ENCODE measurements at places on chromosomes 12 and 14.

GRCh38 chr14:75205591-75205990 is 29.2 kb upstream of the TMED10 start:
- DNase-seq = peak; percentile 30

- DNase-seq = no peak
These were observed 387.0 kb upstream of the GARIN6 start for GRCh38 chr12:99260456-99260996.

- DNase-seq = peak; percentile 65
These were observed 12.0 kb upstream of the BLTP3B start for GRCh38 chr12:100154474-100155247.

DNA sequence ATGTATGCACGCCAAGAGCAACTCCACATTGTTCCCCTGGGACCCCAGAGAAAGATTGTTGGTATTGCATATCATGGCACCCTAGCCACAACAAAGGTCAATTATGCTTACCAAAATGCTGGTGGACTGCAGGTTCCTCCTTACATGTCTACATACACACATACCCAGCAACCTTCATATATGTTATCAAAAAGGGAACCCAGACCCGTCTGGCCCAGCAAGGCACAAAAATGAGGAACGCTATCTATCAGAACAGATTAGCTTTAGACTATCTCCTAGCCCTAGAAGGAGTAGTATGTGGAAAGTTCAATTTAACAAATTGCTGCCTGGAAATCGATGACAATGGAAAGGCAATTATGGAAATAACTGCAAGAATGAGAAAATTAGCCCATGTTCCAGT is 61.5 kb downstream of the DHRS2 start:
- DNase-seq = no peak

GRCh38 chr12:7134396-7135166 is 4.4 kb downstream of the CLSTN3 start:
- DNase-seq = no peak

GRCh38 chr12:50507930-50508329 is 3.1 kb downstream of the DIP2B start:
- DNase-seq = no peak

GRCh38 chr12:10307630-10308029 is at the start of gene KLRD1:
Gene KLRD1, plus strand, starts transcription at chr12:10307870. Its CDS starts 208 bp downstream, at chr12:10308078.
- no peak for DNase-seq

- DNase-seq = no peak
These were observed 59.0 kb downstream of the FERMT2 start for GRCh38 chr14:52891800-52892199.

DNA sequence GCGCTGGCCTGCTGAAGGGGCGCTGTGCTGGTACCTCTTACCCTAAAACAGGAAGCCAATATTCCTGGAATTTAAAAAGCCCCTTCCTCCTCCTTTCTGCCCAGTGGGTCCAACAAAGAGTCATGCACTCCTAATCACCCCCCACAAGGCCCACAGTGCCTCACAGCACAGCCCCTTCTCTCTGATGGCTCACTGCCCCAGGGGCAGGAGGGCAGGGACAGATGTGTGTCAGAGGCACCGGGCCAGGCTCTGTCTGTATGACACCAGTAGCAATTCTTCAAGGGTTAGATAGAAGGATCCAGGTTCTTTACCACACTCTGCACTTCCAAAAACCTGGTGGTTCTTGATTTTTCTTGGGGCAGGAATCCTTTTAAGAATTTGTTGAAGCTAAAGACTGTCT is 8.9 kb downstream of the MYH6 start:
- DNase-seq = no peak

GRCh38 chr14:23021434-23021833 is 11.5 kb upstream of the C14orf93 start:
- DNase-seq = no peak

GRCh38 chr12:53389702-53390101 is 9.7 kb downstream of the SP1 start:
- no peak for DNase-seq

GRCh38 chr12:101566318-101566717 is 28.5 kb upstream of the MYBPC1 start:
- no peak for DNase-seq

DNA sequence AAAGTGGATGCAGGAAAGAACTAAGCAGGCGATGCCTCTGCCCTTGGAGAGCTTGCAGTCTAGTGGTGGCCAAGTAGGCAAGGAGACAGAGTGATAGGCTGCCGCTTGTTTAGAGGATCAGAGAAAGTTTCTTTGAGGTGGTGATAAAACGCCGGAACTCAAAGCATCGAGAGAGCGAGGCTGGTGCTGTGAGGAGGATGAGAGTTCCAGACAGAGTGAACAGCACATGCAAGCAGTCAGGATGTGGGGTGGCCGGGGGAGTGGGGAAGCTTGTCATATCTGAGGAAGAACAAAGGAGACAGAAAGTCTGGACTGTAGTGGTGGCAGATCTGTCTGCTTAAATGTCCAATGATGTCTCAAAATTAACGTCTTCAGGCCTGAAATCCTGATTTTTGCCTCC is 319.7 kb downstream of the SNAPC1 start:
- DNase-seq = no peak

GRCh38 chr14:25484906-25485305 is 435.0 kb upstream of the STXBP6 start:
- no peak for DNase-seq
